Ascending aorta (tissue), 2 donors: ENCODE measurements at places on chromosomes 13 and 19. TPM values are rescaled to one million over a fixed set of nuclear protein-coding genes. Genes with fewer than 3 reads are reported as not detected.
A peak's percentile ranks its signal among the peaks of the same experiment; 100 is the strongest.

DNA sequence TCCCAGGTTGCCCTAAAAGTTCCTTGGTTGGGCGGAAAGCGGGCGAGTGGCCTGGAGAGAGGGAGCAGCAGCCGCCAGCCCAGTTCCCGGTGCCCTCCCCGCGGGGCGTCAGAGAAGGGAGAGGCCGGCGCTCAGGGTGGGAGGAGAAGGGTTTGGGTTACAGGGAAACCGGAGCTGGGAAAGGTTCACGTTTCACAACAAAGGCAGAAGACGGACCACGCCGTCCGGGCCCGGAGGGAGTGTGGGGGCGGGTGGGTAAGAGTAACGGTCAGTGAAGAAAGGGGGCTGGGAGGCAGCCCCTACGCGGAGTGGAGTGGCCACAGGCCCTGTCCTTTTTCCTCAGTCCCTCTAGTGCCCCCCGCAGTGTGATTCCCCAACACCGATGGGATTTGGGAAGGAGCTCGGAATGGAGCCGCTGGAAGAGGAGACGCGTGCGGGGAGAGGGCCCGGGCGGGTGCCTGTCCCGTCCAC is 1.6 kb downstream of the SIX5 start:
- peak overlapping the region; percentile 88 for H3K4me3 ChIP-seq
- peaks cover 46% of the 10 kb centered on the region for H3K4me1 ChIP-seq
- peak overlapping the region; percentile 96 for H3K27ac ChIP-seq
- H3K36me3 ChIP-seq = no peaks in the 10 kb centered on the region

- H3K27ac ChIP-seq = no peak overlapping the region
- no peak for DNase-seq
Measured at GRCh38 chr19:18131841-18132596, 20.9 kb upstream of the PIK3R2 start.

The CDC37 gene
- total RNA-seq = 183 TPM

The LIPE gene
- total RNA-seq = 102 TPM

DNA sequence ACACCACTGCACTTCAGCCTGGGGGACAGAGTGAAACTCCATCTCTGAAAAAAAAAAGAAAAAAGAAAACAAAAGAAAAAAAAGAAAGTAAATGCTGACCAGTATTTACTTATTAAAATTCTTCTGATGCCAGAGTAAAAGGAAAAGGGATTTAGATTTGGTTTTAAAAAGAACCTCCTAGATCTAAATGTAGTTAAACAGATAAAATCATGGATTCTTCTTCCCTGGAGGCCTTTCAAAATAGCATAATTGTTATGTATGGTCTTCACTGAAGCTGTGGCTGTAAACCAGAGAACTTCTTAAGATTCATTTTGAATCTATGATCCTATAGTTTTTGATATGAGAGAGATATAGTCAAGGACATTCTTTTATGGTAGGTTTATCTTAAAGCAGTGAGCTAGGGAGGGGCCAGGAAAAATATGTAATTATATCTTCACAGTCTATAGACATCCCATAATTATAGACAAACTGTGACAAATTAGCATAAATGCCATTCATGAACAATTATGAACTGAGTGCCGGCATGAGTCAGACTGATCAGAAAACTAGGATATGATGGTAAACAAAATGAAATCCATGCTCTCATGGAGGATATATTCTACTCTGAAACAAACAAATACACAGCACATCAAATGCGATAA is 14.9 kb upstream of the STK24 start:
- no peaks in the 10 kb centered on the region for H3K36me3 ChIP-seq
- no peaks in the 10 kb centered on the region for H3K4me1 ChIP-seq
- no peak overlapping the region for H3K4me3 ChIP-seq
- DNase-seq = no peak
- H3K27me3 ChIP-seq = no peaks in the 10 kb centered on the region
- H3K27ac ChIP-seq = no peak overlapping the region

The LRRC25 gene
- total RNA-seq = 6.9 TPM

- no peaks in the 10 kb centered on the region for H3K36me3 ChIP-seq
- H3K27me3 ChIP-seq = no peaks in the 10 kb centered on the region
- no peaks in the 10 kb centered on the region for H3K4me1 ChIP-seq
- no peak for DNase-seq
- H3K4me3 ChIP-seq = no peak overlapping the region
Measured at GRCh38 chr13:95115525-95115924, 185.7 kb downstream of the ABCC4 start.

The ZNF229 gene
- total RNA-seq = 2.1 TPM

DNA sequence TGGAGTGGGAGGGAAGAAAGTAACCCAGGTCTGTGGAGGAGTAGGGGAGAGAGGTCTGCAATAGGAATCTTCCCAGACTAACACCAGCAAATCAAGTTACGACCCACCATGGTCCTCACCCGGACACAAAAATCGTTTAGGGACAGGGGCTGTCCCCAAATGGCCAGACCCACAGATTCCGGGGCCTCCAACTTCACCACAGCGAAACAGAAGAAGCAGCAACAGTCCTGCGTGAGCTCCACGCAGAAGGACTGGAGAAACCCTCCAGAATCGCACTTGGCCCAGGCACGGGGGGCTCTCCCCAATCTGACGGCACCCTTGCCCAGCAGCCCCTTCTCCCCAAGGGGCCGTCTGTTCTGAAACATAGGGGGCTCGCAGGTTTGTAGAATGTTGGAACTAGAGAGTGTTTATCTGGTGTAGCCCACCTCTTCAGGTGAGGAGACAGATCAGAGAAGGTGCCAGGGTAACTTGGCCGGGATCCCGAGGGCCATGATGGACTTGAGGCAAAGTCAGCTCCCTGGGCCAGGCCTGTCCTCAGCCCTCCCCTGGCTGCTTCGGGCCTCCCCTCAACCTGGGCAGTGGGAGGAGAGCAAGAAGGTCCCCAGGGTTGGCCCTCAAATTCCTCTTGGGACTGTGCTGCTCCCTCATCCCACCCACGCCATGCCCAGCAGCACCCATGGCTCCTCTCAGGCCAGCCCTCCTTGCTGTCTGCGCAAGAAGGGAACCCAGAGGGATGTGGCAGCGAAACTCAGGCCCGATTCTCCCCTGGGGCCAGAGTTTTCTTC is 82.5 kb upstream of the GPR183 start:
- H3K27ac ChIP-seq = no peak overlapping the region
- no peaks in the 10 kb centered on the region for H3K4me1 ChIP-seq
- DNase-seq = no peak
- no peaks in the 10 kb centered on the region for H3K36me3 ChIP-seq
- H3K27me3 ChIP-seq = no peaks in the 10 kb centered on the region
- no peak overlapping the region for H3K4me3 ChIP-seq

DNA sequence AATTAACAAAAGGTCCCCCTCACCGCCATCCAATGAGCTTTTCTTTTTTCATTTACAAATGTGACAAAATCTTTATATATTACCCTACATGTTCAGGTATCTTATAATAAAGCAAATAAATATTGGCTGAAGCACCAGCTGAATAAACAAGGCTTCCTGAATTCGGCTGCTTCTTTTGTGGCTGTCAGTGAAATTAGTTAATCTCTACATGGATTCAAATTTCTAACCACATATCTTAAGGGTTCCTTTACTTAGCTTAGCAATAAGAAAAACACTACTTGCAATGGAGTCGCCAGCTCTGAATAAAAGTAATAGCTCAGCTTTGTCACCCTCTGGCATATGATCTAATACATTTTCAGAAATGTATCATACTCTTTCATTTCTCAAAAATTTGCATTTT is 104.3 kb downstream of the CCNA1 start:
- no peak for DNase-seq
- no peak overlapping the region for H3K27ac ChIP-seq
- H3K27me3 ChIP-seq = no peaks in the 10 kb centered on the region
- no peaks in the 10 kb centered on the region for H3K36me3 ChIP-seq

DNA sequence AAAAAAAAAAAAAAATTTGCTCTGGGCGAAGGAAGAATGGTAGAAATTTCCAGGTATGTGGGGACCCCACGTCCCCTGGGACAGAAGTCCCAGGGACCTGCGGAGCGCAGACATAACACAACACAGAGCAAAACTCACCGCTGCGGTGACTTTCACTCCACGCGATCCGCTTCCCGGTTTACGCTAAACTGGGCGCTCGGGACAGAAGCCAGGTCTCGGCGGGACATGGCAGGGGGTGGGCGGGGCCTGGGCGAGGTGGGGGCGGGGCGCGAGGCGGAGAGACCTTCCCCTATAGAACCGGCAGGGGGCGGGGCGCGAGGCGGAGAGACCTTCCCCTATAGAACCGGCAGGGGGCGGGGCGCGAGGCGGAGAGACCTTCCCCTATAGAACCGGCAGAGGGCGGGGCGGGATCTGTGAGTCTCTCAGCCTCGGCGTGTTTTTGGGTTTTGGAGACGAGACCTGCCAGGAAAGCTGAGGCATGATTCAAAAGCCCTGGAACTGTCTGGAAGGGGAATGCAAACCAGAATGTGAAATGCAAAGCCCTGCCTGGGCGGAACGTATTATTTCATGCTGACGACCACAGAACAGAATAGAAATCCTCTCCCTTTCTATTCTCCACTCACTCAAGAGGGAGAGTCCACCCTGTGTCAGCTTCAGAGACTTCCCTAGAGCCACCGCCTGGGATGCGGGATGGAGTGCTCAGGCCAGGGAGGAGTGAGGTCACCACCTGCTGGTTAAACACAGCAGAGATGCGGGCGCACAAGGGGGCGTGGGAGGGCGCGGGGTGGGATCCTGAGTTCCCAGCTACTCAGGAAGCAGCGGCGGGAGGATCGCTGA is 20.2 kb upstream of the ERVV-1 start:
- H3K4me3 ChIP-seq = peak overlapping the region; percentile 71
- peak overlapping the region; percentile 79 for H3K27ac ChIP-seq
- H3K4me1 ChIP-seq = peaks cover 8% of the 10 kb centered on the region
- H3K36me3 ChIP-seq = no peaks in the 10 kb centered on the region
- peak; percentile 51 for DNase-seq

- no peak for DNase-seq
- no peak overlapping the region for H3K27ac ChIP-seq
- H3K27me3 ChIP-seq = no peaks in the 10 kb centered on the region
- no peaks in the 10 kb centered on the region for H3K36me3 ChIP-seq
- H3K4me3 ChIP-seq = no peak overlapping the region
- no peaks in the 10 kb centered on the region for H3K4me1 ChIP-seq
Measured at GRCh38 chr19:18742324-18742723, 48.8 kb downstream of the COMP start.

GRCh38 chr13:106100171-106100919 is 435.1 kb downstream of the EFNB2 start:
- no peaks in the 10 kb centered on the region for H3K36me3 ChIP-seq
- no peak overlapping the region for H3K4me3 ChIP-seq
- no peaks in the 10 kb centered on the region for H3K27me3 ChIP-seq
- H3K4me1 ChIP-seq = no peaks in the 10 kb centered on the region
- H3K27ac ChIP-seq = no peak overlapping the region

The RYR1 gene
- total RNA-seq = 1.5 TPM

DNA sequence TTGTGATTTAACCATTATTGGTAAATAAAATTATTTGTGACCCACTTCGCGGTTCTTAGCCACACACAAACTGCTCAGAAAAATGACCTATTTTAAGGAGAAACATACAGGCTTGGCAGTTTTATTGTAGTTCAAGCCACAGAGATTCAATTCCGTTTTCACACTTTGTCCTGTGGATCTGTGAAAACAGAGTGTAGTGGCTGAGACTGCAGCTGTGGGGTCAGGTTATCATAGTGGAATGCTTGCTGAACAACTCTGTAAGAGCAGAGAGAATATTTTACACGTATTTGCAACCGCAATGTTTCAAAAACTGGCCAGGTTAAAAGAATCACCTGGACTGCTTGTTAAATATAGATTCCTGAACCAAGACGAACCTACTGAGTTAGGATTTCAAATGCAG is 292.5 kb downstream of the GPC5 start:
- H3K4me1 ChIP-seq = no peaks in the 10 kb centered on the region
- DNase-seq = no peak
- H3K27me3 ChIP-seq = no peaks in the 10 kb centered on the region
- no peaks in the 10 kb centered on the region for H3K36me3 ChIP-seq
- no peak overlapping the region for H3K27ac ChIP-seq
